ENCODE measurements at places on chromosomes 3 and 15. TPM values are rescaled to one million over a fixed set of nuclear protein-coding genes. Genes with fewer than 3 reads are reported as not detected.

Gene KBTBD13
- not detected for total RNA-seq

Gene GRAMD1C
- total RNA-seq = 2.4 TPM

Gene CPNE9
- 0.69 TPM for total RNA-seq

Gene ZNF660
- total RNA-seq = 22.6 TPM

Gene ATP6V1A
- 71.0 TPM for total RNA-seq

DNA sequence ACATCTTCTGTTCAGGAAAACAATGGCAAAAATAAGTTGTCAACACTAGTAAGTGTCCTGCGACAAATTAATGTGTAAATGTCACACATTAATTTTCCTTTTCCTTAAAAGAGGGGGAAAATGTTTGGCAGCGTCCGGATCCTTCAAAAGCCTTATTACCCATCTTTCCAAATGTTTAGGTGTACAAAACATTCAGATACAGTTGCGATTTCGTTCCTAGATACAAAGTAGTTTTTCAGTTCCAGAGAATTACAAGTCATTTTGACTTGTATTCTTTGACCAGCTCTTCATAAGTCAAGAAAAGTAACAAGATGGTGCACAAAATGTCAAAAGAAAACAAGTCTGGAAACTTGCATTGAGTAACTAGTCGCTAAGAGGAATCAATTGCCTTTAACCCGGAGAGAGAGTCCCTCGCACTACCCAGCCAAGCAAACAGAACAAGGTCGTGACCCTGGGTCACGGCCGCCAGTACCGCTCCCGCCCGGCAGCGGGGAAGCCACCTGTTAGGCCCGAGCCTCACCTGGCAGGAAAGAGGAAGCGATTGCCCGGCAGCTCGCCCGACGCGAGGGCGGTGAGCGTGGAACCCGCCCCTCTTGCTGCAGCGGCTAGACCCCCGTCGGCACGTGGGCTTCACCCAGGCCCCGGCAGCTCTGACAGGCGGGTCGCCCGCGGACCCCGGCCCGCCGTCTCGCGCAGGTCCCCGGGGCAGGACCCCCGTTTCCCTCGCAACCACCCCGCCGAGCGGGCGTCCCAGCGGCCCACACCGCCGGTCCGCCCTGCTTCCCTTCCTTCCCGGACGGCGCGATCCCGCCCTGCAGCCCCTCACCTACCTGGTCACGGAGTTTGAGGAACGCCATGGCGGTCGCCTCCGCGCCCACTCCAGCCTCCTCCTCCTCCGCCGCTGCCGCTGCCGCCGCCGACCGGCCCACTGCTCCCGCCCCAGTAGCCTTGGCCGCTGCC is 61.0 kb upstream of the ANKRD28 start:
- DNase-seq = peak; percentile 62

DNA sequence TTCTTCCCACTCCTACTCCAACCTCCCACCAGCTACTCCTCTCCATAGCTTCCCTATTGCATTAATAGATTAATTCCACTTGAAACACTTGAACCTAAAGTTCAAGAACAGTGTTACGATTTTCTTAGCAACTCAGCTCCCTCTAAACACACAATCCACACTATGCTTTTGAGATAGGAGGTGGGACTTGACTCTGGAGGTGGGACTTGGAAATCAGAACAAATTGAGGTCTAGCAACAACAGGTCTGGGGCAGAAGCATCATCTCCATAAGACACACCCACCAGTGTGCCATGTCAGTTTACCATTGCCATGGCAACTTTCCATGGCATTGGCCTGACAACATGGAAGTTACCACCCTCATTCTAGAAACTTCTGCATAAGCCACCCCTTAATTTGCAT is 336.5 kb upstream of the ALCAM start:
- DNase-seq = no peak

- no peak for DNase-seq
These were observed 95.2 kb downstream of the KBTBD8 start for GRCh38 chr3:67093305-67093704.

GRCh38 chr3:179837374-179837773 is 184.5 kb downstream of the USP13 start:
- no peak for DNase-seq

- DNase-seq = no peak
These were observed 177.1 kb upstream of the ARHGEF26 start for GRCh38 chr3:153944084-153944483.

GRCh38 chr3:183449391-183449790 is 21.0 kb upstream of the MCF2L2 start:
- no peak for DNase-seq

DNA sequence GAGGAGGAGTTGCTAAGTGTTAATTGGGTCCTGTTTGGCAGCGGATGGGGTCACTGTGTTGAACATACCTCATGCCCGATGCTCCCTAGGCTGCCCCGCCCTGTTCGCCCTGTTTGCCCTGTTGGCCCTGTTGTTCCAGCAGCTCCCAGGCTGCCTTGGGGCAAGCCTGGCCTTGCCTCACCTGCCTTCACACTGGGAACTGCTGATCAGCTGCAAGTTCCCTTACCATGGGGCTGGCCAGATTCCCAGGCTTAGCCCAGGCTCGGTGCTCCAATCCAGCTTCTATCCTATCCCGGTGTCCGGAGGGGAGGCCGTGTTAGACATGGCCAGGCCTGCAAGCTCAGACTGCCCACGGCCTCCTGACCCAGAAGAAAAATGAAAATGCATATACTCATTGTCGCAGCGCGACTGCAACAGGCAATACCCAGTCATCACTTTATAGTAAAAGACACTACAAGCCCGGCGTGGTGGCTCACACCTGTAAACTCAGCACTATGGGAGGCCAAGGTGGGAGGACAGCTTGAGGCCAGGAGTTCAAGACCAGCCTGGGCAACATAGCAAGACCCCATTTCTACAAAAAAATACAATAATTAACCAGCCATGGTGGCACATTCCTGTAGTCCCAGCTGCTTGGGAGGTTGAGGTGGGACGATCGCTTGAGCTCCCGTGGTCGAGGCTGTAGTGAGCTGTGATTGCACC is 42.9 kb upstream of the ZNF710 start:
- DNase-seq = no peak

DNA sequence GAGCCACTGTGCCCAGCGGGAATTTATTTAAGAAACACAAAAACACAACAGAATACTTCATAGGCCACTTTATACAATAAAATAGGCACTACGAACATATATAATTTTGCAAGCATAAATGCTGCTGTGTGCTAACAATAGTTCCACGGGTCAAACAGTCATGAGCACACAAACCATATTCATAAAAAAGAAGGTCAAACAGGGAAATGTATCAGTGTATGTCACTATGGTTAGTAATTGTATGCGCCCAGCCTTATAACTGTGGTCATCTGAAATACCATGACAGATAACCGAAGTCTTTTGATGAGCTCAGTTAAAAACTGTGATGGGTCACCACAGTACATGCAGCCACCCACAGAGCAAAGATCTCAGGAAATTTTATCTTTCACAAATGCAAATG is 38.1 kb upstream of the NR2C2 start:
- DNase-seq = no peak

GRCh38 chr3:127728417-127729015 is 55.8 kb downstream of the ABTB1 start:
- DNase-seq = no peak

Measured in progenitor cell of endocrine pancreas (in vitro differentiated cells).